Muscle of leg (tissue), 16 donors: ENCODE measurements at places on chromosomes 6 and 20. TPM values are rescaled to one million over a fixed set of nuclear protein-coding genes. Genes with fewer than 3 reads are reported as not detected.
A peak's percentile ranks its signal among the peaks of the same experiment; 100 is the strongest.

The EPPIN gene
- total RNA-seq, result not detected

The PPP1R3G gene
- 2.6 TPM for total RNA-seq

The TNNC2 gene
- total RNA-seq, result 3,356 TPM

The ALDH5A1 gene
- total RNA-seq, result 5.9 TPM

The TMEM200A gene
- 9.2 TPM for total RNA-seq

DNA sequence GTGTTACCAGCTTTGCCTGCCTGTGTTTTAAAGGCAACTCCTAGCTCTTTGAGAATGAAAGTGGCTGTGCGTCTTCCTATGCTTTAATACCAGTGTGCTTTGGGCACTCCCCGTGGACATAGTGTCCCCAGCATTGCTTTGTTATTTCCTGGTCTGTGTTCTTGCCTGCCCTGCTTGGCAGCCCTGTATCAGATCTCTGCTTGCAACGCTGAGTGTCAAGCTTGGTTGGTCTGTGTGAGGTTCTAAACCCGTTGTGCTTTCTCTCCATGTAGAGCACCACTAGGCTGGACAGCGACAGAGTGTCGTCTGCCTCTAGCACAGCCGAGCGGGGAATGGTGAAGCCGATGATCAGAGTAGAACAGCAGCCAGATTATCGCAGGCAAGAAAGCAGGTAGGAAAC, 80.2 kb downstream of the AFDN start:
- DNase-seq, result peak; percentile 37

GRCh38 chr6:84560436-84561390, 203.7 kb downstream of the TBX18 start:
- DNase-seq, result no peak

The HLA-DRB1 gene
- 16.8 TPM for total RNA-seq

The HSPA1L gene
- 2.3 TPM for total RNA-seq

DNA sequence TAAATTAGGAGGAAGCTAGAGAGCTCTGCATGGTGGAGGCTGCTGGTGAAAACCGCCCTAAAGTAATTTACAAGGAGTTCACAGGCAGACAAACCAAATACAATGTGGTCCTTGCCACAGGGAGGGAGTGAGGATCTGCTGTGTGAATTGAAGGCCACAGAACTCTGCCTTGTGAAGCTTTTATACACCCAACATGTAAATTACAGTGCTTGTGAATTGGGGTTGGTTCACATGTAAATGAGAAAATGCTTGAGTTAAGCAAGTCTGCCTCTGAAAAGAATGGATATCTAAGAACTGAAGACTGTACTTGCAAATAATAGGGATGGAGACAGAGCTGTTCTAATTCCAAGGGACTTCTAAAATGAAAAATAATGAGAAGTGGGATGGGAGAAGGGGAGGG, 194.2 kb downstream of the SLC35F1 start:
- DNase-seq, result no peak

- DNase-seq, result no peak
Observed at GRCh38 chr6:25295651-25296050, 16.5 kb downstream of the CARMIL1 start.

The MC3R gene
- total RNA-seq, result not detected

GRCh38 chr6:5302220-5302946, 41.1 kb downstream of the FARS2 start:
- no peak for DNase-seq

DNA sequence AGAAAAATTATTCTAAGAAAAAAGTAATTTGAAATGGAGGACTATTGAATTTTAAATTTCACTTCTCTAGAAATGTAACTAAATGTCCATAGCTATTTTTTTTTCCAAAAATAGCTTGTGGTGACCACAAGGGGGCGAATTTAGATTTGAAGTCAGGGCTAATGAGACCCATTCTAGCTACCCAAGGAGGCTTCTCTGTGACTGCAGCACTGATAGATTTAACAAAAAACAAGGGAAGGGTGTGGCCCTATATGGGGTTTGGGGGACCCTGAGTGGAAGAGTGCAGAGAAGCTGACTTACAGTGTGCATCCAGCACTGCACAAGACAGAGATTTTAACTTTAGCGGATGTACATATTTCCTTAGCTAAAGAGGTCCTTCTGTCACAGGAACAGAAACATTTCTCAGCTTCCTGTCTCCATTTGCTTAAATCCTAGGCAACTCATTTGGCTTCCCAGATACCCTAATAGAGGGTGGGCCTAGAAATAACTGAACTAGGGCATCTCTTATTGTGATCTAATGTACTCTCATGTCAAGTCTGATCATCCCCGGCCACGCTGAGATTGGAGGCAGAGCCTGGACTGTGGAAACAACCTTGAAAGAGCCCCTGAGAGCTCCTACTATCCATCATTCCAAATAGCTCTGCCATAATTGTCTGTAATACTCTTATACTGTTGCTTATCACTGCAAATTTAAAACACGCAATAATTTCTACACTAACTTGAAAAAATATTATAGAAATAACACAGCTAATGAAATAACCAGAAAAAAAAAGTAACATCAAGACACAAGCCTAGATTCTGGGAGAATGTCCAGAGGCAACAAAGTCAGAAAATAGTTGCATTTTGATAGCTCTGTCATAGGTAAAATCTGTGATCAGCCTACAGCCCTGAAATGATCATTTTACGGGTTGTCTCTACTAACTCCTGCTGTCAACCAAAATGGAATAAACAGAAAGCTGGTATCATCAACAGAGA, 93.6 kb downstream of the SNAP91 start:
- peak; percentile 33 for DNase-seq

The UBD gene
- total RNA-seq, result 0.31 TPM

- no peak for DNase-seq
Observed at GRCh38 chr20:13284830-13285229, 63.8 kb downstream of the ISM1 start.

The PAX1 gene
- total RNA-seq, result 0.58 TPM

DNA sequence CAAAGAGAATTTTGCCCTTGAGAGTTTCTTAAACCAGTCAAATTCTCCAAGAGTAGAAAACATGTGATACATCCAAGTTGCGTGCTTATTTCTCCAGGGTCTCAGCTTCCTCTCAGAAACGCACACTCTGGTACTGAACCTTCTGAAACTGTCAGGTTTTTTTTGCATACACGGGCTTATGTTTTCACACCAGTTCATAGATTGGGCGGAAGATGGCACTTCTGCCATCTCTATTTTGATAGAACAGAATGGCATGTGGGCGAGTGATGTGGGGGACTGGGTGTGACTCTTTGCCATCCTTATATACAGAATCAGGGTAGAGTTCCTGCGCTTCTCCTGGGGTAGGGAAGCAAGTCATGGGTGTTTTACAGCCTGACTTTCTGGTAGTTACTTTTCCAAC, 56.4 kb downstream of the ADTRP start:
- DNase-seq, result no peak

The LY6G6C gene
- 0.09 TPM for total RNA-seq

The CCDC167 gene
- total RNA-seq, result 34.3 TPM

DNA sequence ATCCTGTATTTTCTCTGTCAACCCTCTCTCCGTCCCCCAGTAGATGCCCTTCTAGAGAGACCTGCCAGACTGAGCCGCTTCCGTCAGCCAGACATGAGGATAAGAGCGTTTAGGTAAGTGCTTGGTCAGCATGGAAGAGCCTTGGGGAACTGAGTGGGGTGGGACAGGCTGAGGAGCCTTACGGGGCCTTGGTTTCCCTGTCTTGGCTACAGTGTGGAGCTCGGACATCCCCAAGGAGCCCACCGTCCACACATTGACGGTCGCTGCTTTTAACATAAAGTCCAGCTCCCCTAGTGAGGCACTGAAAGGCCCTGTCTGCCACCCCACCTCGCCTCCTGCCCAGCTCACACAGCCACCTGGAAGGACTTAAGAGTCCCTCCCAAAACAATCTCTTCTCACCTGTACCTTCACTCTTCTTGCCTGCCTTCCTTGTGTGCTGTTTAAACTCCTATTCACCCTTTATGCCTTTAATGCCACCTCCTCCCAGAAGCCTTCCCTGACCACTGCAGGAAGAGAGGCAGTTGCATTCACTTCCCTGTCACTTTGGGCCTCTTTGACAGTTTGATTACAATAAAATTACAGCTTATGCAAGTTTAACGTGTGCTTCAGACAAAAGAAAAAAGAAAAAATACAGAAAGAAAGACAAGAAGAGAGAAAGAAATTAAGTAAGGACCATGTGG, 42.3 kb downstream of the PDYN start:
- DNase-seq, result no peak

The PRIM2 gene
- 13.2 TPM for total RNA-seq

The SNRPB gene
- total RNA-seq, result 123 TPM

GRCh38 chr20:15026759-15027158, 689.3 kb upstream of the FLRT3 start:
- peak; percentile 12 for DNase-seq

The SIRPB2 gene
- 0.84 TPM for total RNA-seq

The TSBP1 gene
- total RNA-seq, result not detected

GRCh38 chr20:4437131-4437530, 284.6 kb upstream of the PRND start:
- no peak for DNase-seq

DNA sequence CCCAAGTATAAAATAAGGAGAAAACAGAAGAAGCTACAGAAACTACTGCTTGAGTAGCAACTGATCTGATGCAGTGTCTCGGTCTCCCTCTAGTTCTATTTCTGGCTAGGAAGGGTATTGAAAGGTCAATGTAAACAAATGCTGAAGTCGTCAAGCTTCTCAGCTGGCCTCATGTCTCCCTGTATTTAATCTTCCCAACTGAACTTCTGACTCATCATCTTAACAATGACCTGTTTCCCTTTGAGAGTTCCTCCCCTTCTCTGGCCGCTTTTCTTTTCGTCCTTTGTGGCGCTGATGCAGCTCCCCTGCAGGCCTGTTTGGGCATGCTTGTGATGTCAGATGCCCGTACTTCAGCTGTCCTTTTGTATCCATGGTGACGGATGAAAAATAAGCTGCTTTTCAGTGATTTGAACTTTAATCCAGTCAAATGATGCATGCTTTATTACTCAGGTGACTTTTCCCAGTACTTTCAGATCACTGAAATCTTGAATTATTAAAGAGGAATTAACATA, 7.8 kb upstream of the LCA5 start:
- DNase-seq, result peak; percentile 97

DNA sequence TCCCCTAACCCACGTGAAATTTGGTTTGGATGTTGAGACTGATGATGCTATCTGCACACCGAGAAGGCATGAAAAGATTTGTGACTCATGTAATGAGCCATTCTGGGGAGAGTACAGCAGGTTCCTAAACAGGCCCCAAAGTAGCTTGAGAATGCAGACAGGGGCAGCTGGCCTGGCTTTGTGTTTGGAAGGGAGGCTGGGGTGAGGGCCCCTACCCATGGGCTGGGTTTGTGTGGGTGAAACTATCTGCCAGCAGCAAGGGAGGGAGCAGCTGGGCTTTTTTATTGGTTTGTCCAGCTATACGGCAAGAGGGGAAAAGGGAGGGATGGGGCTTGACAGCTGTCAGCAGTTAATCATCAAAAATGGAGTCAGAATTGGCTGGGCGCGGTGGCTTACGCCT, 87.0 kb upstream of the RNF24 start:
- peak; percentile 62 for DNase-seq

The CLDN20 gene
- not detected for total RNA-seq

The DNMT3B gene
- total RNA-seq, result 2.9 TPM

DNA sequence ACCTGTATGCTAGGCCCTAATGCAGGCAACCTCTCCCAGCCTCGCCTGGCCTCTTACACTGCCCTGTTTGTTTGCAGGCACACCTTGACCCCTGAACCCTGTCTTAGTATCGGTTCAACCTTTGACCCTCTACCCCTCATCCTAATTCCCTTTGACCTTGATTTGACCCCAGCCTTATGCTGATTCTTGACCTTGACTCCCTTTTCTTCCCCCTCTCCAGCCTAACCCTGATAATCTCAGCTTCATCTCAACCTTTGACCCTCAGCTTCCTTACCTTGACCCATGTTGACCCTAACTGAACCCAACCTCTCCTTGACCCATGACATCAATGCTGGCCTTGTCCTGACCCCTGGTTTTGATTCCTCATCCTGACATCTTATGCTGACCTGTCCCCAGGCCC, 33.8 kb downstream of the UQCC2 start:
- DNase-seq, result no peak

The SLC17A1 gene
- not detected for total RNA-seq

GRCh38 chr6:124436803-124437202, 525.4 kb upstream of the RNF217 start:
- DNase-seq, result no peak

- DNase-seq, result peak; percentile 29
Observed at GRCh38 chr6:148203281-148203925, 139.2 kb upstream of the SASH1 start.

DNA sequence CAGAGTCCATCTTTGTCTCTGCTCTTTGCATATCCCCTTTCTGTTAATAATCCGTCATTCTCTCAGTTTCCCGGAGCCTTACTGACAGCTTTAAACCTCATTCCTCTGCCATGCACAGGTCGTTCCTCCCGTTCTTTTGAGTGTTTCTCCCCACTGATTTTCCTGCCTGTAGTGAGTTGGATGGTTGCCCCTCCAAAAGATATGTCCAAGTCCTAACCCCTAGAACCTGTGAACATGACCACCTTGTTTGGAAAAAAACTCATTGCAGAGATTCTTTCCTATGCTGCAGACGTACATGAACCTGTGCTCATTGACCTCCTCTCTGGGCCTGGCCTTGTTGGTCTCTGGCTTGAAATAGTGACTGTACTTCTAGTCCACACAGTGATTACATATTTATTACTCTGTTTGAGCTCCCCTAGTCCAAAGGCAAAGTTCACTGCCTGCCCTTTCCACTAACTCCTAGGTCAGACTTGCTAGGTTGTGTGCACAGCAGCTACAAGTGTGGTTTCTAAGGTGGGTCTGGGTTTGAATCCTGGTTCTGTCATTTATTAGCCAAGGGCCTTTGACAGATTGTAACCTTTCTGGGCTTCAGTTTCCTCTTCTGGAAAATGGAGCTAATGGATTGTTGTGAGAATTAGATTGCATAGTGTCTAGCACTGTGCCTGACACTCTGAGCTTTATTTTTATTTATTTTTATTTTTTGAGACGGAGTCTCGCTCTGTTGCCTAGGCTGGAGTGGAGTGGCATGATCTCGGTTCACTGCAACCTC, 29.3 kb downstream of the PPARD start:
- DNase-seq, result no peak

The IL17F gene
- not detected for total RNA-seq

The ULBP2 gene
- total RNA-seq, result 0.27 TPM

The GFRA4 gene
- not detected for total RNA-seq

The CAGE1 gene
- 0.04 TPM for total RNA-seq

DNA sequence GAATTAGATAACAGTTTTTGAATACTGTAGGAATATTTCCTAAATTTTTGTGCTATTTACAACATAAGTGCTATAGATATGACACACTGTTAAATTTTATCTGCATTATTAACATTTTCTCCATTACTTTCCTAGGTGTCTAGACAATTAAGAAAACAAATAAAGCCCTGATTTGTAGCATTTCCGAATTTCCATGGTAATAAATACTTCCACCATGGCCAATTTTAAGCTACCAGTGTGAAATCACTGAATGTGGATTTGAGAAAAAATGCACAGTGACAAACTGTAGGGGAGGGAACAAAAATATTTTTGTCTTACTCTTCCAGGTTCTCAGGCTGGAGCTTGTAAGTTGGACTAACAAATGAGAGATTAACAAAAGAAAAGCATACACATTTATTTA, 27.9 kb downstream of the LIN28B start:
- no peak for DNase-seq
